ENCODE measurements at places on chromosomes 3 and 15.

- no peak for DNase-seq
These were observed 7.0 kb downstream of the ADIPOQ start for GRCh38 chr3:186849374-186849975.

DNA sequence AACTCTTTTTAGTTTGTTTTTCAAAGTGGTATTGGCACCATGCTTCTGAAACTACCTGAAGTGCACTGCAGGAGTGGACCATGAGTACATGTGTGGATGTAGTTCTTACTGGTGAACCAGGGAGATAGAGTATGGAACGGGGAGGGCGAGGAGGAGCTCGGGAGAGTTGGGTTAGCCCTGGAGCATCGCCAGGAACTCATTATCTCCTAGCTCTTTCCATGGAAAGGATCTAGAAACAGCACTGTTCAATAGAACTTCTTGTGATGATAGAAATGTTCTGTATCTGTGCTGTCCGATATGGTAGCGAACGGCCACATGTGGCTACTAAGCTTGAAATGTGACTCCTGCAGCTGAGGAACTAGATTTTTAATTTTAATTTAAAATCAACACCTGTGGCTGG lies 47.3 kb downstream of the VGLL4 start:
- DNase-seq, result no peak

DNA sequence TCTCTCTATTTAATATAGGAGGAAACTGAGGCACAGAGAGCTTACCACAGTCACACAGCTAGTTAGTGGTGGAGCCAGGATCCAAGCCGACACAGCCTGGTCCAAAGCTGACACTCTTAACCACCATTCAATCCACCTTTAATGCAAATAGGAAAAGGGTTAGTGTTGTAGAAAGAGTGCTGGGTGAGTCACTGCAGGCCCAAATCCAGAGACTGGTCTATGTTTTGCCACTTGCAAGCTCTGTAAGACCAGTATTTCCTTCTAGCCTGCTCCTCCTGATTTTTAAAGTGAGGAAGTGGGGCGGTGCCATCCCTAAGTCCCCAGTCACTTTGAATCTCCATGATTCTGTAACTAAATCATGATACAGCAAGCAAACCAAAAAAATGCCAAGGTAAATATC lies 111.0 kb downstream of the MECOM start:
- no peak for DNase-seq

GRCh38 chr3:30639937-30640336 lies 33.5 kb downstream of the TGFBR2 start:
- no peak for DNase-seq

DNA sequence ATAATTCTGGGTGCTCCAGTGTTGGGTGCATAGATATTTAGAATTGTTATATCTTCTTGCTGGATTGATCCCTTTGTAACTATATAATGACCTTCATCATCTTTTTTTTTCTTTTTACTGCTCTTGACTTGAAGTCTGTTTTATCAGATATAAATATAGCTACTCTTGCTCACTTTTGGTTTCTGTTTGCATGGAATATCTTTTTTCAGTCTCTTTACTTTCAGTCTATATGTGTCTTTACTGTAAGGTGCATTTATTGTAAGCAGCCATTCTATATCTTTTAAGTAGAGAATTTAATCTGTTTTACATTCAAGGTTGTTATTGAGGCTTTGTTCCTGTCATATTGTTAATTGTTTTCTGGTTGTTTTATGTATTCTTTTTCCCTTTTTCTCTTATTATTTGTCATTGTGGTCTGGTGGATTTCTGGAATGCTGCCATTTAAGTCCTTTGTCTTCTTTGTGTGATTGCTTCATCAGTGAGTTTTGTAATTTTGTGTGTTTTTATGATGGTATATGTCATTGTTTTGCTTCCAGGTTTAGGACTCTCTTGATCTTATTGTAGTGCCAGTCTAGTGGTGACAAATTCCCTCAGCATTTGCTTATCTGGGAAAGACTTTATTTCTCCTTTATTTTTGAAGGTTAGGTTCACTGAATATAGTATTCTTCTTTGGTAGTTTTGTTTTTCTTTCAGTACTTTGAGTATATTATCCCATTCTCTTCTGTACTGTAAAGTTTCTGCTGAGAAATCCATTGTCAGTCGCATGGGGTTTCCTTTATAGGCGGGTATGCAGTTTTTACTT lies 8.3 kb upstream of the PRR23C start:
- no peak for DNase-seq
